Umbilical cord (tissue), 2 donors: ENCODE measurements at places on chromosomes 6 and 20. TPM values are rescaled to one million over a fixed set of nuclear protein-coding genes. Genes with fewer than 3 reads are reported as not detected.
A peak's percentile ranks its signal among the peaks of the same experiment; 100 is the strongest.

MUCL3 gene
- 2.4 TPM for total RNA-seq

ZBP1 gene
- 0.48 TPM for total RNA-seq

ULBP1 gene
- total RNA-seq: 1.2 TPM

DDX43 gene
- total RNA-seq: 2.6 TPM

GRCh38 chr6:31154436-31154835 lies 3.2 kb downstream of the CCHCR1 start:
- DNase-seq: no peak

- DNase-seq: no peak
Observed at GRCh38 chr6:2706558-2706957, 44.2 kb downstream of the MYLK4 start.

- peak; percentile 91 for DNase-seq
Observed at GRCh38 chr6:19845266-19846041, 8.3 kb downstream of the ID4 start.

DNA sequence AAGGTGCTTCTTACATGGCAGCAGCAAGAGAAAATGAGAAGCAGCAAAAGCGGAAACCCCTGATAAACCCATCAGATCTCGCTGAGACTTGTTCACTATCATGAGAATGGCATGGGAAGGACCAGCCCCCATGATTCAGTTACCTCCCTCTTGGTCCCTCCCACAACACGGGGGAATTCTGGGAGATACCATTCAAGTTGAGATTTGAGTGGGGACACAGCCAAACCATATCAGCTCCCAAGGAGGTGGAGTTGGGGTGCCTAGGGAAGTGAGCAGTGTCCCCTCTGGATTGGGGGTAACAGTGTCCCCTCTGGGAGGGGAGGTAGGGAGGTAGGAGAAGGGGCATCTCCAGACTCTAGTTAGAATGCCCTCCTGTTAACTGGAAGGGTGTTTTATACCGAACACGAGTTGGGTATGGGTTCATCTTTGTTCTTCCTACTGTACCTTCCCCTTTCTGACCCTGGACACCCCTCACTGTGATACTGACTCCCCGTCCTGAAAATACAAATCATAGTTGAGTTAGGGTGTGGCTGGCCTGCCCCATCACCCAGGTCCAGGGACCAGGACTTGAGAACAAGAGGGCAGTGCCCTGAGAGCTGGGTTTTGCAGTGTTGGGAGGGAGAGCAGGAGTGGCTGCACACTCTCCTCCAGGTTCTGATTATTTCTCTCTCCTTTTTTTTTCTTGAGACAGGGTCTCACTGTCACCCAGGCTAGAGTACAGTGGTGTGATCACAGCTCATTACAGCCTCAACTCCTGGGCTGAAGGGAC lies 62.0 kb downstream of the EFCAB8 start:
- no peak for DNase-seq

DNA sequence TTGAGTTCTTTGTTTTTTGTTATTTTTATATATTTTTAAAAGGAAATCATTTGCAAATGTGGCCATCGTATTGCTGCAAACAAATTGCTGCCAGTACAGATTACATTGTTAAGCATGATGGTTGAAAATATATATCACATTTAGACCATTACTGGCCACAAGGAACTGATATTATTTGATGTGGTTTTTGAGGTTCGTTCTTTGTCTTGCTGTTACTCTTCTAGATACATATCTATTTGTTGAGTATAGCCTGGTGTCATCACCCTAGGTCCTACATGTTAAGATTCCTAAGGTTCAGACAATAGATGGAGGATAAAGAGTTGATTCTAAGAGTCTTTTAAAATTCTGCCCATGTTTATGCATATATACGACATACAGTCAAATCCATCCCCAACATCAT lies 306.0 kb downstream of the FARS2 start:
- DNase-seq: no peak

- no peak for DNase-seq
Observed at GRCh38 chr6:39128106-39128505, 13.1 kb upstream of the SAYSD1 start.

- no peak for DNase-seq
Observed at GRCh38 chr20:41017448-41018042, 11.1 kb upstream of the TOP1 start.

- no peak for DNase-seq
Observed at GRCh38 chr6:119137194-119138072, 59.0 kb upstream of the FAM184A start.

DNA sequence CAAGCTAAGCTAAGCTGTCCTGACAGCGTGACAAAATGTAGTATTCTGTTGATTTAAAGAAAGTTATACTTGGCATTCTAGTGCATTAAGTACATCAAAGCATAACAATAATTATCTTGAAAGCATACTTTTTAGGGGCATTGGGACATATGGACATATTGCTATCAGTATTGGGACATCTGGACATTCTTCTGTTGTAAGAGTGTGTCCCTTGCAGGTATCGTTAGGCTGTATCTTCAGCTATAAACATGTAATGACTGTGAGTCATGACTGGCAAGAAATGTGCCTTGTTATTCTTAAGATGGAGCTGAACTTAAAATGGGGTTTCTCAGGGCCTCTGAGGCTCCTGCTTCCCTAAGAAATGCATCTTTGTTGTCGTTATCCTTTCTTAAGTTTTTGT lies 74.3 kb downstream of the ADGB start:
- DNase-seq: no peak

GRCh38 chr6:134676307-134677281 lies 273.3 kb downstream of the ALDH8A1 start:
- DNase-seq: no peak

DNA sequence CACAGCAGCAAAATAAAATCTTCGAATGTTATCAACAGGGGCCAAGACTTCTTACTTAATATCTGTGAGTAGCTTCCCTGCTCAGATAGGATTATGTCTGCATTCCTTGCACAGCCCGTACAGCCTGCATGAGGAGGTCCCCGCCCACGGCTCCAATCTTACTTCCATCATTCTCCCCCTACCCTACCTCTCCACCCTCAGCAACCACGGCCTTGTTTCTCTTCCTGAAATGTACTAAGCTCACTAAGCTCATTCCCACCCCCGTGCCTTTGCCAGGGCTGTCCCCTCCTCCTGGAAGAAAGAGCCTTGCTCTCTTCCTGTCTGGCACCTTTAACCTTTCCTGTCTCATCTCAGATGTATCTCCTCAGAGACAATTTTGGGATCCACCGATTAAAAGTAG lies 120.4 kb downstream of the BCAS1 start:
- peak; percentile 83 for DNase-seq

DNA sequence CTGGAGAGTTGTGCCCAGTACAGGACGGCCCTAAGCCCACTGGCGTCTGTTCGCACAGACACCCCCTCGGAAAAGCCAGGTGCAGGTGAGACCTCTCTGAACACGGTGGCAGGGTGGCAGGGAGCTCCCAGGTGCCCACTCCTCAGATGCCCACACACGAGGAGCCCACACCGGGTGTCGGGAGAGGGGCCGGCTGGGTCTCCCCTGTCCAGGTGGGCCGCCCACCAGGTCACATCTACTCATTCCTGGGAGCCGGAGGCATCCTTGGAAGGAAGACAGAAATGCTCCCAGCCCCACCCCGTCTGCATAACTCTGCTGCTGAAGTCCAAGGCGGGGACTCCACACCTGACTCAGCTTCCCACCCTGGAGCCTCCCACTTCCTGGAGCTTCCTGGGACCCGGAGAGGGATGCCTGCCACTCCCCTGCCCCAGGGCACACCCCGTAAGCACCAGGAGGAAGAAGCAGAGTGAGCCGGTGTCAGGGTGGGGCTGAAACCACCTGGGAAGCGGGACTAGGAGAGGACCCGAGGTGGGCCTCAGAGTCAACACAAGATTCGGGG lies 2.5 kb downstream of the SRMS start:
- DNase-seq: no peak

- DNase-seq: peak; percentile 31
Observed at GRCh38 chr6:49980898-49981297, 11.5 kb upstream of the DEFB113 start.

DNA sequence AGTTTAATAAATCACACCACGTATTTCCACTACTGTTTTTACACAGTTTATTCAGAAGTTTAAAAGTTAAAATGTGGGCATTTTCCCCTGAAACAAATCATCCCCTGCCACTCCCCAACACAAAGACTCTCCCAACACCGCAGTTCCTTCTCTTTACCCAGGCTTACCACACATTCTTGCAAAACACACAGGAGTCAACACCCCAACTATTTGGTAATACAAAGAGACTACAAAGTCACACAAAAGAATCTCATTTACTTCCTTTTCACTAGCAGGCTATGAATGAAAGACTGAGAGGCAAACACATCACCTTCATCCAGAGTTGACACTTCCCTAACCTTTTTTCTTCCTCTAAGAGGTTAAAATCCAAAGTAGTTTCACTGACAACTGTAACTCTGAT lies 51.1 kb downstream of the KCTD20 start:
- DNase-seq: no peak

GRCh38 chr6:88945415-88946008 lies 17.9 kb downstream of the RNGTT start:
- no peak for DNase-seq

- DNase-seq: no peak
Observed at GRCh38 chr20:23315099-23315498, 35.5 kb upstream of the NXT1 start.

- DNase-seq: no peak
Observed at GRCh38 chr6:125797120-125797885, 6.5 kb downstream of the NCOA7 start.

DNA sequence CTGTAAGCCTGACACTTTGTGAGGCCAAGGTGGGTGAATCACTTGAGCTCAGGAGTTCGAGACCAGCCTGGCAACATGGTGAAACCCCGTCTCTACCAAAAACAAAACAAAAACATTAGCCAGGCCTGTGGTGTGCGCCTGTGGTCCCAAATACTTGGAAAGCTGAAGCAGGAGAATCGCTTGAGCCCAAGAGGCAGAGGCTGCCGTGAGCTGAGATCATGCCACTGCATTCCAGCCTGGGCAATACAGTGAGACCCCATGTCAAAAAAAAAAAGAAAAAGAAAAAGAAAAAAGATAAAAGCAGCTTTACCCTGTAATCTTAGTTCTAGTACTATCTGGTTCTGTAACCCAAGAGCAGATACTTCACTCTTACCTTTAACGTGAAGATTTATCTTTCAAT lies 27.6 kb downstream of the SSR1 start:
- no peak for DNase-seq

DNA sequence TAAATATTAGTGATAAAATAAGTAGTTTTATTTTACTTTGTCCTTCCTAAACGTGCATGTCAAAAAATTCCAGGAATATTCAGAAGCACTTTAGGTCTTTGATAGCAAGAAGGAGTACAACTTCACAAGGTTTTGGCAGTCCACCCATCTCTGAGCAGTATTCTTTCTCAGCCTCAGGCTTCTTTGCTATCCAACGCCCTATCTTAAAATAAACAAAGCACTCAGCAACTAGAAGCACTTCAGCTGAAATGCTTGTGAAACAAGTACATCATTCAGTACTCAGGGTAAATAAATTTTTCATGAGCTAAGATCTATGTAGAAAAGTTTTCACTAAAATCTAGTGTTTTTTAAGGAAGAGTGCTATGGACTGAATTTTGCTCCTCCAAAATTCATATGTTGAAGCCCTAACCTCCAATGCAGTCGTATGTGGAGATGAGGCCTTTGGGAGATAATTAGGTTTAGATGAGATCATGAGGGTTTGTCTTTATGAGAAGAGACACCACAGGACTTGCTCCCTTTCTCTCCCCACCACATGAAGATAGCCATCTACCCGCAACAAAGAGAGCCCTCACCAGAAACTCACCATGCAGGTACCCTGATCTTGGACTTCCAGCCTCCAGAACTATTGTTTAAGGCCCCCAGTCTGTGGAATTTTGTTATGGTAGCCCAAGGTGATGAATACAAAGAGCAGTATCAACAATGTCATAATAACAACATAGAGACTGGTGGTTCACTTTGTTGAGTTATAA lies 539.1 kb downstream of the TFAP2A start:
- peak; percentile 5 for DNase-seq
